ENCODE measurements at places on chromosomes 16 and 17.

DNA sequence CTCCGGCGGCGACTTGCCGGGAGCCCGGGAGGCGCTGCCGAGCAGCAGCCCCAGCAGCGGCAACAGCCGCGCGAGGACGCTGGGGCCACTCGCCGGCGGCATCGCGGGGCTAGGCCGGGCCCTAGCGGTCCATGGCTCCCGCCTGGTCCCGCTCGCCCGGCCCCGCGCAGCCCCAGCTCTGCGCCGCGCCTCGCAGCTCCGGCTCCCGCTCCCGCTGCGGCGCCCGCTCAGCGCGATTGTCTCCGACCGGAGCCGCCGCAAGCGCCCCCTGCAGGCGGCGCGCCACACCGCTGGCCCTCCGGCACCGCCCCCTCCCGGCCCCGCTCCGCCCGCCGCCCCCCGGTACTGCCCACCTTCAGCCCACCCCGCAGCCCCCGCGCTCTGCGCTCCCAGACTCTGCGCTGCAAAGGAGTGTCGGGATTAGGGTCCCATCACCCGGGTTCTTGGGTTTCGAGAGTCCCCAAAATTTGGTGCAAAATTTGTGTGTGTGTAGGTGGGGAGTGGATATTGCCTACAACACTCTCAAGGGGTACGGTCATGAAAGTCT lies at the start of gene FAM171A2:
TSS of gene FAM171A2 (minus strand) at position 241 of the 547 bp plus-strand sequence. CDS start at position 102, 139 bp downstream.
- DNase-seq: peak; percentile 65

DNA sequence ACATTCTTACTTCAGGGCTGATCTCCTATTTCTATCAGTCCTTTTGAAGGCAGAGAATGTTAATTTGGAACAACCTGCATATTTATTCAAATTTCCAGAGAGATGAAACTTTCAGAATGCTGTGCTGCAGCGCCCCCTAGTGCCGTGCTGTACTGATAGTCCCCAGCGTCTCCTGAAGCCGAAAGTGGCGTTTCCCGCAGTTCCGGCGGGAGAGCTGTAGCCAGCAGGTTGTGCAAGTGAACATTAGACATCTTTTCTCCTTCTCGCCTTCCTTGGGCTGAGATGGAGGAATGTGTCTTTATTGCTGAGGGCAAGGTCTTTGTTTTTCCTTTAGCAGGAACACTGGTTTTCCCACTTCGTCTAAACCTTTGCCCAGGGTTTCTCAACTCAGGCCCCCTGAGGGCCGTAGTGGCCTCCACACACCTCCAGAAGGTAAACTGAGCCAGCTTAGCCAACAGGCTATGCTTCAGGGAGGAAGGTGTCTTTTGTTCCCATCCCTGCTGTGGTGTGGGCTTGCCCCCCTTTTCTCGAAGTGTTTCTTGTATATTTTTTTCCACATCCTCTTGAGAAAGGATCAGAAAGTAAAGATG lies 26.4 kb downstream of the USP10 start:
- DNase-seq: peak; percentile 90

- DNase-seq: no peak
These were observed 91.8 kb upstream of the TMEM132E start for GRCh38 chr17:34487626-34488025.

DNA sequence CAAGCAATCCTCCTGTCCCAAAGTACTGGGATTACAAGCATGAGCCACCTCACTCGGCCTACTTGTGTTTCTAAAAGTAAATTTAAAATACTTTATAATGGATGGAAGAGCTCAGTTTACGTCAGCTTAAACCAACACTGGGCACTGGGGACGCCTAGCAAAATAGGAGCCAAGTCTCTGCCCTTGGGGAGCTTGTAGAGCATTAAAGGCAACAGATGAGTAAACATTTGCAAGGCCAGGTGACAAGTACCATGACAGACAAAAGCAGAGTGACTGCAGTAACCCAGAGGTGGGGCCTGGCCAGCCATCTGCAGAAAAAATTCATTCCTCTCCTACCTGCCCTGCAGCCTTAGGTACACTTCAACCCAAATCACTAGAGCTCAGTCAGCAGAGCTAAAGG lies 12.1 kb upstream of the NLK start:
- no peak for DNase-seq

- DNase-seq: no peak
These were observed 44.7 kb upstream of the GRIN2A start for GRCh38 chr16:10226987-10227306.

DNA sequence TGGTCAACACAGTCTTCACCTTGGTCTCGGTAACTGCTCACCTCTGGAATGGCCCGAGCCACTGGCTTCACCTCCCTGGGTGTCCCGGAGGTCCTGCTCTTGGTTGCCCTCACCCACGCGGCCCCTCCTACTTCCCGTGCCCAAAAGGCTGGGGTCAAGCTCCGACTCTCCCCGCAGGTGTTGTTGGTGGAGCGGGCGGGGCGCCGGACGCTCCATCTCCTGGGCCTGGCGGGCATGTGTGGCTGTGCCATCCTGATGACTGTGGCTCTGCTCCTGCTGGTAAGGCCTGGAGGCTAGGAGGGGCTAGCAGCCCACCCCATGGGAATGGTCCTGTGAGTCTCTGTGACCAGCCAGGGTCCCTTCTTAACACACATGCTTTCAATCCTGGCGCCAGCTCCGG lies 3.4 kb downstream of the SLC2A4 start:
- no peak for DNase-seq

DNA sequence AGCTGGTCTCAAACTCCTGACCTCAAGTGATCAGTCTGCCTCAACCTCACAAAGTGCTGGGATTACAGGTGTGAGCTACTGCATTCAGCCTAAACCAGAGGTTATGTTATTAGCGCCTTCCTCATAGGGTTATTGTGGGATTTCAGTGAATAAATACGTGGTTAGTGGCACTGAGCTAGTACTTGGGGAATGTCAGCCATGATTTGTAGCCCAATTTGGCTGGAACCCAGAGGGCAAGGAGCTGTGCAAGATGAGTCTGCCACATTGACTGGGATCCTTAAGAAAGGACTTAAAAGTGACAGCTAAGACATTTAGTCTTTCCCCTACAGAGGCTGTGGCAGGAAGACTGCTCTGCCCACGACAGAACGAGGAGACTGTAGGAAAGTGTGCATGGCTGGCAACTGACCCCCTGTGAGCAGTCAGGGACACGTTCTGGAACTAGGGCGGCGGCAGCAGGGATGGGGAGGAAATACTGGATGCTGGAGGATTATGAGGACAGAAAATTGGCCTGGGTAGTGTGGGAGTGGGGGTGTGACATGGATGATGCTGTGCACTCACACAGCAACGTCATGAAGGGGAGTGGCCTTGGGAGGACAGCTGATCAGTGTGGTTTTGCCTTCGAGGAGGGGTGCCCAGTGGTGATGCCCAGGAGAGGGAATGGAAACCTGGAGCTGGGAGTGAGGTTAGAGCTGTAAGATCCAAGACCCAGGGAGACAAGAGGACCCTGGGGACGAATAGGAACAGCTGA lies 14.6 kb downstream of the ATP5PD start:
- DNase-seq: peak; percentile 23

GRCh38 chr16:70526403-70526802 lies 2.8 kb downstream of the SF3B3 start:
- no peak for DNase-seq

DNA sequence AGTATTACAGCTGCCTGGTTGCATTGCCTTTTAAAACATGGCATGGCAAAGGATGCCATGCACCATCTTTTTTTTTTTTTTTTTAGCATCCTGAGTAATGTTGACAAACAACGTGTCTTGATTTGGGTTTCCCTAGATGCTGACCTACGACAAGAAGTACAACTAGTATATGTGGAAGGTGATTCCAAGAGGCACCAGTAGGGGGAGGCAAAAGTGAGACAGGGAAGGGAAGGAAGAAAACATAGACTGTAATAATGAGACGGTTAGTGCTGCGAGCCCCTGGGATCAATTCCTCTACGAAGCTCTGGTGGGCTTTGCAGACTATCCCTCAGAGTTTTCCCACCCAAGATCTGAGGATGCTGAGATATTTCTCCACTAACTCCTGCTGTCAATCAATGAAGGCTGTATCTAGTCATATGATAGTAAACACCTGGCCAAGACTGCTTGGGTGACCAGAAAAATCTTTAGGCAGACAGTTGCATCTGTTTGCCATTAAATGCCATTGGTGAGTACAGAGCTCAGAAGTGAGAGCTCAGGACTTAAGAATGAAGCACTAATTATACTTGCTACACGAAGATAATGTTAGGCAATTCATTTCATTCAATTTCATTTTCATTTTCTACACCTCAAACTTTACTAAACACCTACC lies 458.6 kb upstream of the GOT2 start:
- DNase-seq: no peak

DNA sequence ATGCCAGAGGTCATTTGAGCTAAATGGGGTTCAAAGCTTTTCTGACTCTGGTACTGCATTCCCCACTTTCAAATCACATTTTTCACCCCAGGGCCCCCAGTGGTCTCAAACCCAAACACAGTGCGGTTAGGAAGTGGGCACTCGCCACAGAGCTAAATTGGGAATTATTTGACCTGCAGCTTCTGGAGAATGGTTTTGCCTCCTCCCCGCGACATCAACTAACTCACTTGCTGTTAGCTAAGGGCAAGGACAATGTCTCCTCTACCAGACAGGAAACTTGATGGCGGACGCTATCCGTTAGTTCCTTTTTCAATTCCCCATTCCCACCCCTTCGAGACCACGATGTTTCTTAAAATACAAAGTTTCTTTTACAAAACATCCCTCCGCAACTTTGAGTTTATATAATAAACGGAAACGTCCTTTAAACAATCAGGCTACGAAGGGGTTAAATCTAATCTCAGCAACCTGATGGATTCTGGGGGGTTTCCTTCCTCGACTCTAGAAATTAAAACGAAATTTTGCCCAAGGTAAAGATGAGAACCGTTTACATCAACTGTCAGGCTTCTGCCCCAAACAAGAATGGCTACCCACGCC lies 500 bp upstream of the KAT7 start:
- DNase-seq: no peak

Measured in hematopoietic multipotent progenitor cell treated with erythropoietin and hydrocortisone succinate and interleukin-3 and kit ligand, for 17 days (in vitro differentiated cells).